ENCODE measurements at places on chromosomes 5 and 9.

GRCh38 chr5:61702784-61703183 lies 370.7 kb downstream of the ZSWIM6 start:
- no peak for DNase-seq

GRCh38 chr5:133869519-133870335 lies 98.7 kb downstream of the C5orf15 start:
- no peak for DNase-seq

DNA sequence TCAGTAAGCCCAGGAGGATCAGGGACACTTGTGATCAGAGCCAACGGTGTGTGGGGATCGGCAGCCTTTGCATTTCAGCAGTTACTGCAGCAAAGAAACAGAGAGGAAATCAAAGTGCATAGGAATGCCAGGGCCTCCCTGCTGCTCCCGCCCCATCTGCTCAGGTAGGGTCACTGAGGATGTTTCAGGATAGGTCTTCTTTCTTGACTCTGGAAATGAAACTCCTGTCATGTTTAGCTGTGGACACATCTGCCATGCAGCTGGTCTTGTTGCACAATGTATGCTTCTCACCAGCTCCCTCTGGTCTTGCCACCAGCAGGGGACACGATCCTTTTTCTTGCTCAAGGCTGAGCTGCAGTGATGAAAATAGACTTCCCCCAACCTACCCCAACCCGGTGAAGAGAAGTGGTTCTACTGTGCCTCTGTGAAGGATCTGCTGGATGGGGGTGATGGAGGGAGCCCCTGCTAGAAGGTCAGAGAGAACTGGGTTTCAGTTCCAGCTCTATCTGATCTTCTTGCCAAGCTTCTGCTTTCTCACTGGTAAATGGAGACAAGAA lies 185.2 kb upstream of the KLF4 start:
- no peak for DNase-seq

DNA sequence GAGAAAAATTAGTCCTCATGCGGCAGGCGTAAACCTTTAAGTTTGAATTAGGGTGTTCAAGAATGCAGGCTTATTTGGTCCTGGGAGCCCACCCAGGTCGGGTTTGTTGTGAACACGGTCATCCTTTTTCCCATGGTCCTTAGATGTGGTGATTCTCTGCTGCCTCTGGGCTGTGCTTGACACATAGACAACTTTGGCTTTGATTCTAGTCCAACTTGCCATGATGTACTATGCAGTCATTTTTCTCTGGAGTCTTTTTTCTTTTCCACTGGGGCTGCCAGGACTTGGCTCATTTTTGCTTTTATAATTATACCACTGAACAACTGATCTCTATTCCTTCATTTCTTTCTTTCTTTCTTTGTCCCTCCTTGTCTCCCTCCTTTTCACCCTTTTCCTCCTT lies 218.6 kb downstream of the SREK1 start:
- DNase-seq: no peak
